ENCODE measurements at places on chromosomes 2 and 18. TPM values are rescaled to one million over a fixed set of nuclear protein-coding genes. Genes with fewer than 3 reads are reported as not detected.
A peak's percentile ranks its signal among the peaks of the same experiment; 100 is the strongest.

DNA sequence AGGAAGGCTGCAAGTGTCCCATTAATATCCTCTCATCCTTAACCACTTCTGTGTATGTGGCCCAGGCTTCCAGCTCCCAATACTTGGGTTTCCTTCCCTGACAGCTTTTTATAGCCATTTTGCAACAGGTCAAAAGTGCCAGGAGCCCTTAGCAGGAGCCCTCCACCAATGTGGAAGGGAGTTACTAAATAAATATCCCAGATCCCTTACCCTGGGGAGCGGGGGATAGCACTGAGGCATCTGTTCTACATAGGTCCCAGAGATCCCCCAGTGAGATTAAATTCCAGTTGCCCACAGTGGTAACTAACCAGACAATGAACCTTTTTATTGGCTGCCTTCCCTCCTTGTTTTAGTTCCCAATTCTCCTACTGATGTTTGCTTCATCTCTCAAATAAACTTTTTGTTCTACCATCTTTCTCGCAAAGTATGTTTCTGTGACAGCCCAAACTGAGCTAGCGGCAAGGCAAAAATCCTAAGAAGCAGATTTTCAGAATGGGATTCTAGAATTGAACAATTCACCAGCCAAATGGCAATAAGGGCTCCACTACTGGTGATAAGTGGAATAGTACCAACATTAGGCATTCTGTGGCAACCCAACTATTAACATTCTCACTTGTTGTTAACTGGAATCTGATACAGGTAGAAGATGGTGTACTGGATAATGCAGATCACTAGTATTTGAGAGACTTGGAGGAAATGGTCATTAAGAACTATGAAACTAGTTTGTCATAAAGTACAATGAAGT lies 83.9 kb upstream of the MAPRE2 start:
- peaks cover 7% of the 10 kb centered on the region for H3K27me3 ChIP-seq
- no peak overlapping the region for H3K4me3 ChIP-seq
- H3K27ac ChIP-seq, result no peak overlapping the region
- DNase-seq, result no peak

DNA sequence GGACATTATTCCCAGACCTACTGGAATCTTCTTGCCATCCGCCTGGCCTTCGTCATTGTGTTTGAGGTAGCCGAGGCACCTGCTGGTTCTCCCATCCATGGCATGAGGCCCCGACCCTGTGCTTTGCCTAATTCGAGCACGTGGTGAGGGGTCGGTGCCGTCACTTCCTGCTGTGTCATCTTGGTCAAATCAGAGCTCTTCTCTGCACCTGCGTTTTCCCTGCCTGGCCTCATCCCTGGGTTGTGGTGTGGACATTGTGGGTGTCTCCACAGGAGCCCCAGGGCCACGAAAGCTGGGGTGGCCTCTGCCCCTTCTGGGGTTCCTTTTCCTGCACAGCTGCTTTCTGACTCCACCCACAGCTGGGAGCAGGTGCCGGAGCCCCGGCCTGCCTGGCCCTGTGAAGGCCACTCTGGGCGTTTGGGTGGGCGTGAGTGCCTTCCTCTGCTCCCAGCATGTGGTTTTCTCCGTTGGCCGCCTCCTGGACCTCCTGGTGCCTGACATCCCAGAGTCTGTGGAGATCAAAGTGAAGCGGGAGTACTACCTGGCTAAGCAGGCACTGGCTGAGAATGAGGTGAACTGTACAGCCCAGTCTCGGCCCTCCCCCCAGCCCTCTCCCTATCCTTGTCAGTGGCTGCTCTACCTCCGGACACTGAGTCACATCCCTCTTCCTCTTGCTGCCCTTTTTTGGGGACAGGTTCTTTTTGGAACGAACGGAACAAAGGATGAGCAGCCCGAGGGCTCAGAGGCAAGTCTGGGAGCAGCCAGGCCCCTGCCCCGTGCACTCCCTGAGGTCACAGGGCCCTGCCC lies 34.9 kb downstream of the ANO7 start:
- H3K27ac ChIP-seq, result no peak overlapping the region
- H3K4me1 ChIP-seq, result peaks cover 15% of the 10 kb centered on the region
- H3K4me3 ChIP-seq, result no peak overlapping the region
- peak; percentile 91 for DNase-seq
- H3K36me3 ChIP-seq, result peaks cover 31% of the 10 kb centered on the region
- H3K27me3 ChIP-seq, result no peaks in the 10 kb centered on the region

The UGT1A5 gene
- total RNA-seq, result not detected

The NT5DC4 gene
- not detected for total RNA-seq

The PJVK gene
- total RNA-seq, result 2.5 TPM

The ZNF396 gene
- total RNA-seq, result 3.3 TPM

GRCh38 chr2:29053670-29054400 lies 20.5 kb downstream of the PCARE start:
- no peaks in the 10 kb centered on the region for H3K36me3 ChIP-seq
- peak; percentile 76 for DNase-seq

The ESPNL gene
- total RNA-seq, result 9.8 TPM

DNA sequence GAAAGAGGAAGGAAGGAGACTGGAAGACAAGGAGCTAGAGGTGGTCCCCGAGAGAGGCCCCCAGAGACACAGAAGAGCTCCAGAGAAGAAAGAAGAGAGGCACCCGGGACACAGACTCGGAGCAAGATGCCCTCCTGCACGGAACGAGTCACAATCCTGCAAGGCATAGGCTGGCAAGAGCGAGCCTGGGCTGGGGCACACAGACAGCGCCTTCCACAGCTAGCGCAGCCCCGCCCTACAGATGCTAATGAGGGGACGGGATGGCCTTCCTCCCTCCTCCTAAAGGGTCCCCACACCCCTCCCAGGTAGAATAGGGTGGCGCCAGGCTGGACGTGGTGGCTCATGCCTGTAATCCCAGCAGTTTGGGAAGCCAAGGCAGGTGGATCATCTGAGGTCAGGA lies 19.8 kb upstream of the GPR17 start:
- H3K36me3 ChIP-seq, result no peaks in the 10 kb centered on the region
- H3K4me1 ChIP-seq, result peaks cover 5% of the 10 kb centered on the region
- DNase-seq, result peak; percentile 76
- H3K27ac ChIP-seq, result no peak overlapping the region

GRCh38 chr2:128347701-128348539 lies 29.3 kb upstream of the HS6ST1 start:
- H3K4me3 ChIP-seq, result no peak overlapping the region
- no peak overlapping the region for H3K27ac ChIP-seq
- no peaks in the 10 kb centered on the region for H3K27me3 ChIP-seq
- peaks cover 12% of the 10 kb centered on the region for H3K4me1 ChIP-seq
- peak; percentile 91 for DNase-seq

The SPAG16 gene
- 47.8 TPM for total RNA-seq

- no peaks in the 10 kb centered on the region for H3K36me3 ChIP-seq
- H3K4me3 ChIP-seq, result no peak overlapping the region
- peaks cover 3% of the 10 kb centered on the region for H3K4me1 ChIP-seq
- H3K27me3 ChIP-seq, result no peaks in the 10 kb centered on the region
Observed at GRCh38 chr2:229296016-229296415, 24.9 kb upstream of the PID1 start.

GRCh38 chr2:26273501-26273900 lies 28.8 kb downstream of the HADHB start:
- H3K4me3 ChIP-seq, result no peak overlapping the region
- H3K4me1 ChIP-seq, result peaks cover 40% of the 10 kb centered on the region
- peak overlapping the region; percentile 85 for H3K27ac ChIP-seq
- no peaks in the 10 kb centered on the region for H3K27me3 ChIP-seq
- H3K36me3 ChIP-seq, result peaks cover 18% of the 10 kb centered on the region

The LRP2 gene
- total RNA-seq, result not detected

DNA sequence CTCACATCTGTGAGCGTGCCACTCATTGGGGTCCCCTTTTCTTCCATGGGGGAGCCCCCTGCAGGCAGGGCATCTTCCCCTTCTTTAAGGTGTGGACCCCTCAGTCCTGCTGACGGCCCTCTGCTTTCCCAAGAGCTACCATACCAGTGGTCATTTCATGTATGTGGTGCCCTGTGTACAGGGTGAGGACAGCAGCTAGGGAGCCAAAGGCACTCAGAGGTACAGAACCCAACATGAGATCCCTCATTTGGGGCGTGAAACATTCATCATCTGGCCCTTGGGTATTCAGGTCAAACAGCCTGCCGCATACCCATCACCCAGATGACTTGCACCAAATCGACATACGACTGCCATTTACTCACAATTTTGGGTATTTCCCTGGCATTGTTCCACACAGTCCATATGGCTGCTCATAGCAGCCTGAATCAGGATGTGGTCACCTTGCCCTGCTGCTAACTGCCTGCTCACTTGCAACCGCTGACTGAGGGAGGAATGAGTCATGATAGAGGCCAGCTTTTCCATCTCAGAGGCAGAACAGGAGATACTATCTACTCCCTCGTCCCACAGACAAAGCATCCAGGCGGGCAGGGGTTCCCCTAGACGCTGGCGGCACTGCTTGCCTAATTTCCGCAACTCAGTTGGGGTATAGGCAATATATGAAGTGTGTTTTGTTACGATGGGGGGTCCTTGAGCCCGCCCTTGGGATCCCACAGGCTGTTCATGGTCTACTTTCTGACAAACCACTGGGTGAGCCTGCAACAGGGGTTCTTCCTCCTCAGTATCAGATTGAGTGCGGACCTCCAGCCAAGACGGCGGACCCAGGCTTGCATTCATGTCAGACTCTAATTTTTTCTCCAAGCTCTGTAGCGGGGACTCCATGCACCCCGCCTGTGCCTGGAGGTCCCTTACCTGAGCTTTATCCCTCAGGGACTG lies 228.6 kb downstream of the SATB2 start:
- no peak overlapping the region for H3K4me3 ChIP-seq
- H3K27me3 ChIP-seq, result no peaks in the 10 kb centered on the region
- no peaks in the 10 kb centered on the region for H3K36me3 ChIP-seq
- H3K4me1 ChIP-seq, result peaks cover 11% of the 10 kb centered on the region
- peak; percentile 92 for DNase-seq
- peak overlapping the region; percentile 25 for H3K27ac ChIP-seq

GRCh38 chr2:67463810-67464209 lies 66.7 kb downstream of the ETAA1 start:
- H3K27me3 ChIP-seq, result no peaks in the 10 kb centered on the region
- H3K36me3 ChIP-seq, result no peaks in the 10 kb centered on the region
- H3K27ac ChIP-seq, result no peak overlapping the region
- H3K4me1 ChIP-seq, result no peaks in the 10 kb centered on the region
- DNase-seq, result no peak

DNA sequence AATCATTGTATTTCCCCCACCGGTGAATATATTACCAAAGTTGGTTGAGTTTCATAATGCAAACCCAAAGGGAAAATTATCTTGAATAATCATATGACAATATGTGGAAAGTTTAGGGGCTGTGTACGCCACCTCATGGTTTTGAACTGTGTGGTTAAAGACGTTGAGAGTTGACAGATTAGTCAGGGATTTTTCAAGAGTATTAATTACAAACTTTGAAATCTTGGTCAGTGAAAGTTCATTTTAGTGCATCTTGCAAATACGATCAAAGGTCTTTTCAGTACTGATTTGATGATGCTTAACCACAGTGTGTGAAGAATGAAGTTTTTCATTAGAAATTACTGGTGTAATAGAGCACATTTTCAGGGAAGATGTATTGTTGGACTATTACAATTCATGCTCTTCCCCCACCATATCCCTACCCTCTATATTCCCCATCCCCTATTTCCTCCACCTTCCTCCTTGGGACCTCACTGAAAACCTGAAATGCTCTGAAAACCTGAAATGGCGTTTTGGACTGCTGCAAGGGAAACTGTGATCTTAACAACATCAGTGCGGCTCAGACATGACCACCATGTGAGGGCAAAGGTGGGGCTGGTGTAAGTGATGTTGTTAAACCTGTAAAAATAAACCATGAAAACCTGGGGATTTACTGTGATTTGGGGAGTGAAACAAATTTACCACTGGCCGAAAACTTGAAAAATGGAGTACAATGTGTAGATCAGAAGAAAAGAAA lies 4.5 kb upstream of the BCL2L11 start:
- H3K4me1 ChIP-seq, result peaks cover 7% of the 10 kb centered on the region
- H3K36me3 ChIP-seq, result no peaks in the 10 kb centered on the region

GRCh38 chr2:28164280-28164801 lies 228.3 kb upstream of the FOSL2 start:
- DNase-seq, result no peak
- H3K27ac ChIP-seq, result no peak overlapping the region
- no peak overlapping the region for H3K4me3 ChIP-seq
- no peaks in the 10 kb centered on the region for H3K27me3 ChIP-seq

The ARHGAP25 gene
- total RNA-seq, result 0.29 TPM
